Globus pallidus (tissue), 1 donor: ENCODE measurements at places on chromosomes 7 and 10.

- no peak for DNase-seq
These were observed 55.0 kb downstream of the CTTNBP2 start for GRCh38 chr7:117818232-117818631.

- DNase-seq, result no peak
These were observed 74.0 kb upstream of the CARD11 start for GRCh38 chr7:3117488-3118231.

DNA sequence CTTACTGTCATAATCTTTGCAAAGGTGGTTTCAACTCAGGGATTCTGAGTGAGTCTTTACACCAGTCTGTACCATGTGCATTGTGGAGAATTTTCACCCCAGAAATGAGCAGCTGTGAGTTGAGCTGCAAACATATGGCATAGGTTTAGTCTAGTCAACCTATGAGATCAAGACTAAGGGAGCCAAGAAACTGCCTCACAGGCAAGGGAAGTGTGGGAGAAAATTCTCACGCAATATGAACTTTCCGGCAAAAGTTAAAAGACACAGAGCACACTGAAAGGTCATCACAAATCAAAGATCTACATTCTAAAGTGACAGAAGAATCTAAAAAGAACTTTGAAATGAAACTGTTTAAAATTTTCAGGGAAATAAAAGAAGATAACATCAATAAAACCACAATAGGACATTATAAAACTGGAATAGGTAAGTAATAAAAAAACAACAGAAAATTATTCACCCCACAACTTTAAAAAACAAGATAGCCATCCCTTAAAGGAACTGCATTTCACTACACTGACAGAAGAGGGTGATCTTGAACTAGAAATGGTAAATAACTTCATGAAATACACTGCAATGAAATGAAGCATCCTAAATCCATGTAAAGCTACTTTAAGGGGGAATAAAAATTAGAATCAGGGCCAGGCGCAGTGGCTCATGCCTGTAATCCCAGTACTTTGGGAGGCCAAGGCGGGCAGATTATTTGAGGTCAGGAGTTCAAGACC lies 63.5 kb downstream of the LGI1 start:
- no peak for DNase-seq

GRCh38 chr7:41476460-41476803 lies 226.5 kb downstream of the INHBA start:
- DNase-seq, result no peak

GRCh38 chr7:91310830-91311460 lies 46.7 kb downstream of the FZD1 start:
- DNase-seq, result no peak

DNA sequence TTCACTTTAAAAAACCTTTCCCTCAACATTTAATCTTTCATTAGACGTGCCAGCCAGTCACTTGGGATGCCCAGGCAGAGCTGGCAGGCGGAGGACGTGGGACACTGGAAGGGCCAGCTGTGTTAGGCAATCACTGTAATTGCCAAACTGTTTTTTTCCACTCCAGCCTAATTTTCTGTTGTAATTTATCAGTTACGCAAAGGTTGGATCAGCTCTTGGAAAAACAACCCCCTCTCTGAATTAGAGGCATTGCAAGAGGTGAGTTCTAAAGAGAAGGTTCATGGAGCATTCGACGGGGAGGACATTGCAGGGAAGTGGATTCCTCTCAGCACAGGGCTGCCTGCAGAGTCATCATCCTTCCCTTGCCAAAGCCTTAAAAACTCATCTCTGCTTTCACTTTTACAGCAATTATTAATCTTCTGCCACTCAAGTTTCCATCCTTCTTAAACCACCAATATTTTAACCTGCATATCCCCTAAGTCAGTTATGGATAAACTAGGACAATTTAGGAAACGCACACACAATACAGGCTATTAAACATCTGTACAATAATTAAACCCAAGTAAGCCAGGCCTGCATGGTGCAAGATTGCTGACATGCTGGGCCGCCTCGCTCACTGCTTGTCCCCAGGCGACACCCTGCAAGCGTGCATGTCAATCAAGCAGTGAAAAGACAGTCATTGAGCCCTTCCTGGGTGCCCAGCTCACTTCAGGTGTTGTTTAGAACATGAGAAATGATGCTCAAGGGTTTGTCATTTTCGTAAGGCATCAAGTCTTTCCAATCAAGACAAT lies 272.3 kb upstream of the RNF32 start:
- no peak for DNase-seq

DNA sequence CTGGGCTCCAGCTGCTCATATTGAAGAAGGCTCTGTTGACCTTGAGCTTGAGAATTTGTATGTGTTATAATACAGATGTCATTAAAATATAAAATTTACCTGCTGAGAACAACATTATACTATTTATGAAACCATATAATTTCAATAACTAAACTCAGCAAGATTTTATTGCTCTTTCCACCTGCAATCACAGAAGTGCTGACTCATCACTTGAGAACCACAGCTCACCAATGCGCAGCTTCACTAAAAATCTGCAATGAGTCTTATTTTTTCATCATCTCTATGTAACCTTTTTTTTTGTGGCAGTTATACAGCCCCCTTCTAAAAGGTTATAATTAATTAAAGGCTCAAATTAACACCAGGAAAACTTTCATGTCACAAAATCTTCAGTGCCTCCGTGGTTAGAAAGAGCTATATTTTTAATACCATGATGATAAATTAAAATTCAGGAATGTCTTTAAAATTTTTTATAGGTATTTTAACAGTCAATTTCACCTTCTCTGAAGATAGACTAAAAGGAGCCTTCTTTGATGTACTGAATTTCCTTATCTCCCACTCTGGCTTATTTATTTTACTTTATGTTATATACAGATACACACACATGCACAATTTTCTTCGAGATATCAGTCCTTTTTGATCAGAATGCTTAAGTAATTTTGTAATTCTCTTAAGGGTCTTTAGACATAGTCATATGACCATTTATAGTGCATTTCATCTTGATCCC lies 102.7 kb downstream of the EVX1 start:
- DNase-seq, result no peak

GRCh38 chr10:69801434-69802315 lies at the start of gene COL13A1:
Gene COL13A1, plus strand, starts transcription at chr10:69801906. Its CDS starts 518 bp downstream, at chr10:69802424.
- DNase-seq, result no peak

GRCh38 chr10:78181381-78182055 lies 147.9 kb downstream of the RPS24 start:
- DNase-seq, result no peak

GRCh38 chr7:2163600-2164555 lies 68.9 kb downstream of the MAD1L1 start:
- no peak for DNase-seq

GRCh38 chr10:29555746-29556481 lies 78.9 kb downstream of the SVIL start:
- no peak for DNase-seq

DNA sequence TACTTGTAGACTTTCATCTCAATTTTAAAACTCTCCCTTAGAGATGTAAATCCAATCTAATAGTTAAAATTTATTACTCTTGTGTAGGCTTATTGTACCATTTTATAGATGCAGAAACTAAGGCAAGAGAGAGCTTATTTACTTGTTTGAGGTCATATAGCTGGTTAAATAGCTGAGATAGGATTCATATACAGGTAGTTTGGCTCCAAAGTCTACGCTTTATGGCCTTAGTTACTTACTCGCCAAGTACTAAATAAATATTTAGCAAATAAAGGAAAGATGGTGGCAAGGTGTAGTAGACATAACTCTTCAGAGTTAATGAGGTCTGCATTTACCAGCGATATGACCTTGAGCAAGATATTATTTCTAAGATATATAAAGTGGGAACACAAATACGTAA lies 86.8 kb downstream of the HBP1 start:
- DNase-seq, result no peak

- no peak for DNase-seq
These were observed 15.3 kb upstream of the SUN1 start for GRCh38 chr7:816751-817671.

GRCh38 chr10:104080762-104081161 lies 4.9 kb downstream of the COL17A1 start:
- peak; percentile 34 for DNase-seq

GRCh38 chr10:42952349-42952748 lies 124.5 kb upstream of the RET start:
- DNase-seq, result no peak

GRCh38 chr7:70660154-70660818 lies 471.7 kb upstream of the GALNT17 start:
- no peak for DNase-seq

DNA sequence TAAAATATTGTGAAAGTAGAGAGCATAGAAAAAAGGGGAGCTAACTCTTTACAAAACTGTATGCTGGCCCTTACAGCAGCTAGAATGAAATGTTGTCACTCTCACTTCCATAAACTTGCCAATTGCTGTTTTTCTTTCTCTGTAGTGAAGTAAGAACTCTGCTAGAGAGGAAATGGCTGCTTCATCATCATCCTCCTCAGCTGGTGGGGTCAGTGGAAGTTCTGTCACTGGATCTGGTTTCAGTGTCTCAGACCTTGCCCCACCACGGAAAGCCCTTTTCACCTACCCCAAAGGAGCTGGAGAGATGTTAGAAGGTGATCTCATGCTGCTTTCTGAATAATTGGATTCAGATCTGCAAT lies 7.6 kb upstream of the ASCC1 start:
- DNase-seq, result no peak

DNA sequence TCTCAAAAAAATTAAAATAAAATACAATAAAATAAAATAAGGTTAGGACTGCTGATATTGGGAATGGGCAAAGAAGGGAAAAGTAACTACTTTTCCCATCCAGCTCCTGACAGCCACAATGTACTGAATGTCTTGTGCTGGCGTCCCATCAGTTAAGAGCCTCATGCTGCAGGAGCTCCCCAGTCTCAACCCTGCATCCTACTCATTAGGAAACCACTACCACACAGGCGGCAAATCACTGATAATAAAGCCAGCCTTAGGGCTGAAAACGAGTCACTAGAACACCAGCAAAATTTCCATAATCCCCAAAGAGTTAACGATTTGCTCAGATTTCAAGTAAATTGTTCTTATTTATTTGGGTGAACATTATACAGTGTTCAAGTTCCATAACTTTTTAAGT lies 4.3 kb downstream of the YWHAG start:
- peak; percentile 33 for DNase-seq

DNA sequence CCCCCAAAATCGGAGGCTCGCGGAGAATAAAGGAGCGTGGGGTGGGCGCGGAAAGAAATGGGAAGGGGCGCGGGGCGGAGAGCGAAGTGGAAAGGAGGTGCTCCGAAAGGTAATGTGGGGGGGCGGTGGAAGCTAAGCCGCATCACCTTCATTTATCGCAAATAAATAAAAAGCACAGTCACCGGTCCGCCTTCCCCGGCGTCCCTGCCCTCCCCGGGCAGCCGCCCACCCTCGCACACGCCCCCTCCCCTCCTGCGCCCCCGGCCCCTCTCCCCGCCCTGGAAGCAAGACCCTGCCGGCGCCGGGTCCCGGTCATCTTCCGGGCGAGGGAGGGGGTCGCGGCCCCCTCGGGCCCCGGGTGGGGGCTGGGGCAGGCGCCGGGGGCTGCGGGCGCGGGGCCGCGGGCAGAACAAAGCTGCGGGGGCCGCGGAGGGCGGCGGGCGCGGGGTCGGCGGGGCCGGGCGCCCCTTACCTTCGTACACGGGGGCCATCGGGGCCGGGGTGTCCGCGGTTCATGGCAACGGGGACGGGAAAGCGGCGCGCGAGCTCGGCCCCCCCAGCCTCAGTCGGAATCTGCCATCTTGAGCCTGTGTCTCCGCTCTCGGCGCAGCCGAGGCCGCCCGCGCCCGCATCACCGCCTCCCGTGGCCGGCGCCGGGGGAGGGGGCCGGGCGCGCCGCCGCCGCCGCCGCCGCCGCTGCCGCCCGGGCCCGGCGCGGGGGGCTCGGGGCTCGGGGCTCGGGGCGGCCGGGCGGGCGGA lies 486 bp downstream of the HIPK2 start:
- DNase-seq, result no peak

GRCh38 chr7:29866490-29866930 lies 60.2 kb downstream of the WIPF3 start:
- peak; percentile 65 for DNase-seq

GRCh38 chr10:16890691-16891090 lies 73.5 kb upstream of the RSU1 start:
- no peak for DNase-seq

- no peak for DNase-seq
These were observed 6.4 kb upstream of the RALA start for GRCh38 chr7:39617005-39617404.

DNA sequence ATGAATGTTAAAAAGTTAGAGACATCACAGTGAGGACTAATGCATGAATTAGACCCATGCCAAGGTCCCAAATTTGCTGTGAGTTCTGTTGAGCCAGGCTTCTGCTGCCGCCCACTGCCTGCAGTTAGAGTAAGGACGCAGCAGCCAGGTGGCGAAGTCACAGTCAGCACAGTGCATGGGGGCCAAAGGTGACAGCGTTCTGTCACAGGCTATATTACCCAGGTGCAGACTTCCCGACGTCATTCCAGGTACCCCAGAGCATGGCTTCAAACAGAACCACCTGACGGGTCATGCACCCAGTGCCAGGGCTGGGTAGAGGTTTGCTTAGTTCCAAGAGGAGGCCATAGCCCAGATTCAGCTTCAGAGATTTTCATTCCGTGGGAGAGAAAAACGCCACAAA lies 33.9 kb upstream of the HMX3 start:
- no peak for DNase-seq

DNA sequence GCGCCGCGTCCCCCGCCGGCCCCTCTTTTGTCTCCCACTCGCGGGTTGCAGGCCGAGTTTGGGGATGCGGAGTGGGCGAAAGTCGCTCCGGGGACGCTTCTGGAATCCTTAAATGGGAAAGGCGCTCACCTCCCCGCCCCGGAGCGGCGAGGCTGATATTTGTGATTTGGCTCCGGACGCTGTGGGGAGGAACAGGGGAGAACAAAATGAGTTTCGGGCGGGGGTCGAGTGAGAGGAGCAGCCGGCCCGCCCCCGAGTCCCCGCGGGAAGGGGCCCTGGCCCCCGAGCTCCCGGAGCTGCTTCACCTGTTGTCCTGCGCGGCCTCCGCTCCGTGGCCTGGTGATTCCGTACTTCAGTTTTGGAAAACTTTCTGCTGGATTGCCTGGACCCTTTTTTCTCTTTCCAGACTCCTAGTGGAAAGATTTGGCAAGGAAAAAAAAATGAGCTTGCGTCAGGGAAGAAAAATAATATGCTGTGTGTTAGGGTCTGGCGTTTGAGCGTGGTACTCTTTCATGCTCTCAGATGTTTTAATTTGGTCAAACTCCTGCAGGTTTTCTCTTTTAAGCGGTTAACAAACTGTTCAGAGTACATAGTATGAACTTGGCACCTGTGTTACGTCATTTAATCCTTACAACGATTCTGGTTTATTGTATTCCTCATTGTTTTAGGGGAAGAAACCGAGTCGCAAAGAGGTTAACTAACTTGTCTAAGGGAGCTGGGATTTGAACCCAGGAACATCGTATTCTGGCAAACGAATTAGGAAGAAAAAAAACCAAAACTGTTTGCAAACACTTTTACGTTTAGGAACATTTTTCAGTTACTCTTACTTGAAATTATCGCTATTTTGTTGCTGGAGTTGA lies 924 bp downstream of the BMPR1A start:
- no peak for DNase-seq
